Activated CD4-positive, alpha-beta T cell treated with anti-CD3 and anti-CD28 coated beads, Interleukin-2, amount 50 U/mL, for 4 hours (primary cell): ENCODE measurements at places on chromosomes 7 and 10.

- DNase-seq, result no peak
Observed at GRCh38 chr7:23000597-23001360, 13.2 kb downstream of the HYCC1 start.

- no peak for DNase-seq
Observed at GRCh38 chr7:27199849-27200760, at the start of gene HOXA13. Gene HOXA13, minus strand, starts transcription at chr7:27200091. Its CDS starts 14 bp downstream, at chr7:27200077.

DNA sequence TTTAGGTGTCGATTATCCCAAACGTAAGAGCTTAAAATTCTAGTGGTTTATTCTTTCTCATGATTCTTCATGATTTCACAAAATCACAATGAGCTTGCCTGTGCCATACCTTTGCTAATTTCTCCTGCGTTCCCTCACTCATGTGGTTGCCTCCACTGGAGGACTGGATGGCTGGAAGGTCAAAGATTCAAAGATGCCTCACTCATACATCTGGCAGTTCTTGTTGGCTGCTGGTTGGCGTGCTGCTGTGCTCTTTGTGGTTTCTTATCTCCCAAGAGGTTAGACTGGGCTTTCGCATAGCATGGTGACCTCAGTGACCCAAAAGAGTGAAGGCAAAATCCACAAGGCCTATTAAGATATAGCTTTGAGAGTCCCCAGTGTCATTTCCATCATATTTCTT lies 877.6 kb upstream of the AUTS2 start:
- DNase-seq, result no peak

DNA sequence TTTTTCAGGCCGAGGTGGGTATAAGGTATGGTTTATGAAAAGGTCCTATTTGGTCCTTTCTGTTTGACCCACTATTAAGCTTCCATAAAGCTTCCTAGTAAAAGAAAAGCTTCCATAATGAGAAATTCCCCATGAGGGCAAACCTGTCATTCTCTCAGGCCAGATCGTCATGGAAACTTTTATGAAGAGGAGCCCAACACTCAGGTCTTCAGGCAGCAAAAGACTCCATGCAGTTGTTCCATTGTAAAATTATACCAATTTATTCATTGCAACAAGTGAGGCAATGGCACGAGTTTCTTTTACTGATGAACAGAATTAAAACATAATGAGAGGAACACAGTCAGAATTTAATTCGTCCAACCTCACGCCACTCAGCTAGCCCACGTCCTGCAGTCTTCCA lies 188.6 kb downstream of the MTERF1 start:
- no peak for DNase-seq

DNA sequence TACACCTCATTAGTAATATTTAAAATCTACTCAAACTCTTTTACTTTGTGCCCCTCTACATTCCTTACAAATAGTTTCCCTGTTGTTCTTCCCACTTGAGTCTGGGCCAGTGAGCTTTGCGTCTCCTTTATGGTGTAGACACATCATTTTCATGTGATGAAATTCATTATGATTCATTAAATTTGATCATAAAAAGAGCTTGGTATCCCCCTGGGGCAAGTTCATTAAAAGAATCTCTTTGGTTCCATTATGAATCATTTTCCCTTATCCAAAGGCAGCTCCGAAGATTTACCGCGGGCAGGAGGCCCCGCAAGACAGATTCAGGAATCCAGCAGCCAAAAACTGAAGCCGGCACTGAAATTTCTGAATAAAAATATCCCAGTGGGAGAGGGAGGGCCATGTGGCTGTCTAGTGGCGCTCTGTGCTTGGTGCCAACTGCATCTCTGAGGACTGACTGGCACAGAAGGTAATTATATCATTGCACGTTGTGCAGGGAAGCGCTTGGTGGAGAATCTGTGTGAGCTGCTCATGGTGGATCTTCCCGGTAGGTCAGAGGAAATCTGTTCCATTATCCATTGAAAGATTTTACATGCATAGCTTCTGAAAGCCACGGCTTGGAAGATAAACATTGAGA lies 151.4 kb upstream of the PITRM1 start:
- DNase-seq, result no peak

GRCh38 chr10:97713339-97713825 lies at the start of gene MARVELD1:
Gene MARVELD1, plus strand, starts transcription at chr10:97713730. Its CDS starts 147 bp downstream, at chr10:97713877.
- no peak for DNase-seq

DNA sequence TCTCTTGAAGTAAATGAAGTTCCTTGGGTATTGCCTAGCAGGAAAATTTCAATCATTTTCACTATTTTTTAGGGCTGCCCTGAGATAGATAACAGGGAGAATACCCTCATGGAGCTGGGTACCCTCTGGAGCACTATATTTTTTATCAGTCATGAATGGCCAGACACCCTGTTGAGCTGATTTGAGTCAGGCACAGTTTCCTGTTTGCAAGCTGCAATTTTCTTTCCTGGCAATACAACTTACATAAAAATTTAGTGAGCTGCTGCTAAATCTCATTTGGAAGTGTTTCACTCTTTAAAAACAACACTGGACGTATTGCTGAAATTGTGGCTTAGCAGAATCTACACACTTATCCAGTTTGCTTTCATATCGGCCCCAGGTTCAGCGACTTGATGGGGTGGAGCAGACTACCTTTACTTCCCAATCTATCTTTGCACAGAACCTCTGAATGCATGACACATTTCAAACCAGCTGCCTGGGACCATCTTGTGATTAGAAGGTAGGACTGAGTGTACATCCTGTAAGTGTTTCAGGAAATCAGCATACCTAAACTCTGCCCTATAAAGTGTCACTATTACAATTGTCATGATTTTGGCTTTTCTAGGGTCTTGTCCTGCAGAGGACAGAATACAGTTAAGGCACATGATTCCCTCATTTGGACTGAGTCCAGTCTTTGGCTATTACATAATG lies 125.7 kb upstream of the FAM3C start:
- DNase-seq, result no peak
